Stimulated activated CD8-positive, alpha-beta memory T cell treated with anti-CD3 and anti-CD28 coated beads, Interleukin-2, amount 100 ng/mL, for 48 hours (primary cell): ENCODE measurements at places on chromosomes 6 and 20.

- DNase-seq, result no peak
Measured at GRCh38 chr20:34636648-34637047, 40.2 kb downstream of the PIGU start.

DNA sequence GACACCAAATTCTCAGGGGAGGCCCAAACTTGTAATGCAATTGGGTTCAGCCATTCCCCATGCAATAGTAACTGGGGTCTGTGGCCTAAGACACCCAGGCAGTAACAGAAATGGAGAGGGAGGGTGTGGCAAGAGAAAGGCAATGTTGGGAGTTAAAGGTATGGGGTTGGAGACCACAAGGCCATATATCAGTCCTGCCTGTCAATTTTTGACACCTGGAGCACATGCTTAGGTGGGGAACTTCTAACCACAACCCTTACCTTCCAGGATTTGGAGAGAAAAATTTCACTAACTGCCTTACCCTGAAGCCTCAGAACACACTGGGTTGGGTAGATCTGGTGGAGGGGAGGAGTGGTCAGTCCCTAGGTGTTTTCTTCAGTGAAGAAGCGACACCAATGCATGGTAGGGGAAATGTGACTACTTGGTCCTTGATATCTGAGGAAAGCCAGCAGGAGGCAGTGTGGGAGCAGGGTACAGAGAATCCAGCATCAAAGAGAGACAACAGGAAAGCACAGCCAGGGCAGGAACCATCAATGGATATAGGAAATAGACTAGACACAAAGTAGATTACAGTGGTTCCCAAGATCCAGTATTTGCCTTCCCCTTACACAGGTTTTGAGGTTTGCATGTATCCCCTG is 6.8 kb upstream of the USP49 start:
- peak; percentile 18 for DNase-seq

DNA sequence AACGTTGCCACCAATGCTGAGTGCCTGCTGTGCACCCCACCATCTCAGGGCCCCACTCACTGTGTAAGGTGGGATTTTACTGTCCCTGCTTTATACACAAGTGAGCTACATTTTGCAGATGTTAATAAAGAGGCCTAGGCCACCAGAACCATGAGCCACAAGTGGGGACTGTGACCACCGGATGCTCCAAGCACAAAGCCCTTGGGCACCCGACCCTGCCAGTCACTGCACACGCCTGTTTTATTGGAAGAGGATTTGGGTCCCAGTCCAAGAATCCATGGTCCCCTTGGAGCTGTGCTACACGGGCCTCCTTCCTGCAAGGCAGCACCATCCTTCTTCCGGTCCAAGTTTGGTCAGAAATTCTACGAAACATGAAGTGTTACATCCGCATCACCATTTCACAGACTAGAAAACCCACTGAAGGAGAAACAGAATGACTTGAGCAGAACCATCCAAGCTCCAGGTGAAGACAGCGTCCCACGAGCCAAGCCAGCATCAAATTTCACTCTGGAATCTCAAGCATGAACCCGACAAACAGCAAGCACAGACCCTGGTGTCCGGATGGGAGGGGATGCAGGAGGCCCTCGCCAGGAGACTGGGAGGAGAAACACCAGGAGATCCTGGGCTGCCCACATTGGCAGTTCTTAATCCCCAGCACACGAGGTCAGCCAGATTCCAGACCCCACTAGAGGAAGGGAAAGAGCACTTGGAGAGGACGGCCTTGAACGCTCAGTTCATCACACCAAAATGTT is 226.9 kb downstream of the DLL1 start:
- no peak for DNase-seq

- no peak for DNase-seq
Measured at GRCh38 chr6:15824811-15825210, 162.0 kb upstream of the DTNBP1 start.

DNA sequence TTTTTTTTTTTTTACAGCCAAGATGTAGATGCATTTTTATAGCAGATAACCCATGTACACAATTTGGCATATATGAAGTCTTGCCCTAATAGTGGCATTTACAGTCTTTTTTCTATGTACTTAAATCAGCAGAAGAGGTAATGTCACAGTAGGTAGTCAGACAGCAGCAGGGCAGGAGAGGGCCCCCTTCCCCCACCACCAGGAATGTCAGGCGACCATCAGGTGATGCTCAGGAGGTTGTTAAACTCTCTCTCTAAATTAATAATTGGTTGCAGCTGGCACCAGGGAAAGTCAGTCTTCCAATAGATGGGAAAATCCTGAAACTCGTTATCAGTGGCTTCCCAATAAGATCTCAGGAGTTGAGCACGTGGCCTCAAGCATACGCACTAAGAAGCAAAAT is 188.0 kb upstream of the ADGRB3 start:
- DNase-seq, result no peak

DNA sequence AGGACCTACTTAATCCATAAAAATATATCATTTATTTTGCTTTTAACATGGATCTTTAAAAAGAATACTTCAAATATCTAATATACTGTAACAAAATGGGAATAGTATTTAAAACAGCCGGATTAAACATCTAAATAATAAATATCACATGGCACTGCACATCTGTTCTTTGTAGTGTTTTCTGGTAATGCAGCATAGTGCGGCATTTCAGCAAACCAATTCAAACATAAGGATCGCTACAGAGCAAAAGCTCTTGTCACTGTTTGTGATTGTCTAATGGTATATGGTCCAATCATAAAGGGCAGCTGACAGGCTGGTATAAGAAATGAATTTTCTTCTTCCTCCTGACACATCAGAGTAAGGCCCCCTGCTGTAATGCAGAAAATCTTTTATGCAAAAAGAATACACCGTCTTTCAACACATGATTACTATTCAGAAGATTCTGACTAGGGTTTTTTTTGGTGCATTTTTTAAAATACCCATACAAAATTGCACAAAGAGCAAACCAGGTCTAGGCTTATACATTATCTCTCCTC is 40.0 kb upstream of the POU3F2 start:
- DNase-seq, result no peak

DNA sequence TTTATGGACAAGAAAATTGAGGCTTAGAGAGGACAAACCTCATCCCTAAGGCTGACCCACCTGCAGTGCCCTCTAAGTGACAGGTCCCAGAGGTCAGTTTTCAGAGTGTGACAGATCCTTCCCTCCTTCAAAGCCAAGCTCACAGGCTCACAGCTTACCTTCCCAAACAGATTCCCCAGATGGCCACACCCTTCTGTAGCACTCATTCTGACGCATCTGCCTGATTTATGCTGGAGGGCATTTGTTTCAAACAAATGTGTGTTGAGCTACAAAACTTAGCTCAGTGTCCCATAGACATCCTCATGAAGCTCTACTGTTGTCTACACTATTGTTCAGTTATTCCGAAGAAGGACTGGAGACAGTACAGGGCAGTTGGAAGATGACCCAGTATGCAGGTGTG is 60.6 kb upstream of the RIN2 start:
- no peak for DNase-seq

GRCh38 chr6:46381057-46381456 is 110.2 kb downstream of the RCAN2 start:
- no peak for DNase-seq

GRCh38 chr6:86273936-86274335 is 631.2 kb upstream of the SYNCRIP start:
- DNase-seq, result no peak

- peak; percentile 34 for DNase-seq
Measured at GRCh38 chr20:43537921-43538877, 20.6 kb upstream of the SGK2 start.

GRCh38 chr6:163834226-163834970 is 419.9 kb downstream of the QKI start:
- DNase-seq, result no peak

DNA sequence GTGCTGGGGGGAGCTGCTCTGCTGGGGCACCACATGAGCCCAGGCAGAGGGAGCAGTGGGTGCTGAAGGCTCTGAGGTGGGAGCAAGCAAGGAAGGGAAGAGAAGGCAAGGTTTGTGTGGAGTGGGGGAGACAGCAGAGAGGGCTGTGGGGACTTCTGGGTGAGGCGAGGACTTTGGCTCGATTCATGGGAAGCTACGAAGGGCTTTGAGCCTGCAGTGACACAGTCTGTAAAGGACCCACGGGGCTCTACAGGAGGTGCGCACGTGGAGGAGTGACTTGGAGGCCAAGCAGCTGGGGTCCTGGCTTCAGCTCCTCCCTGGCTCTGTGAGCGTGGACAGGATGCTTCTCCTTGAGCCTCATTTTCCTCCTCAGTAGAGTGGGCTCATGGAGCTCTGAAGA is 29.1 kb upstream of the CSNK2A1 start:
- no peak for DNase-seq

- DNase-seq, result no peak
Measured at GRCh38 chr20:13174402-13174801, 46.7 kb upstream of the ISM1 start.

DNA sequence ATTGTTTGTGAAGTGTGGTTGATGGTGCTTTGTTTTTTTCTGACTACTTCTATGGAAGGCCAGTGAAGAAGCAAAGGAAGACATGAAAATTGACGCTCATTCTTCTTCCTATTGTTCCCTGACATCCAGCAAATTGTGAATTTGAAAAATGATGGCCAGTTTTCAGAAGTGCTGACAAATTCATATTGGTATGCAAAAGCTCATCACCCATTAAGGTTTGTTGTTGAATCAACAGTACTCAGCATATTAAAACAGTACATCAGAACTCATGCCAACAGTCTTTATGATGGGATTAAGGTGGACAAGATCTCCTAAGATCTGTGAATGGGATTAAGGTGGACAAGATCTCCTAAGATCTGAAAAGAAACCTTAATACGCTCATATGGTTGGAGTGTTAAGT is 1.0 kb upstream of the MTG2 start:
- no peak for DNase-seq

DNA sequence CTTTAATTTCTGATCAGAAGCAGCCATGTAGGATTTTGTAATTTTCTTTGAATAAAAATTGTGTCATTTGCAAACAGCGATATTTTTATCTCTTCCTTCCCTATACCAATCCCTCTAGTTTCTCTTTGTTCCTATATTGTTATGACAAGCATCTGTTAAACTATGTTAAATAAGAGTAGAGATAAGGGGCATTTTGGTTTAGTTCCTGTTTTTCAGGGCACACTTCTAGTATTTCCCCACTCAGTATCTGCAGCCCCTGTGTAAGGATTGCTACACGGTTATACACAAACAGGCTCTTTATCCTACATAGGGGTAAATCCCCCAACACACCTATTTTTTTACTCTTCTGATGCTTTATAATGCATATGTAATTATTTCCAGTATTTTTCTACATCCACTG is 42.1 kb downstream of the TRERF1 start:
- no peak for DNase-seq

DNA sequence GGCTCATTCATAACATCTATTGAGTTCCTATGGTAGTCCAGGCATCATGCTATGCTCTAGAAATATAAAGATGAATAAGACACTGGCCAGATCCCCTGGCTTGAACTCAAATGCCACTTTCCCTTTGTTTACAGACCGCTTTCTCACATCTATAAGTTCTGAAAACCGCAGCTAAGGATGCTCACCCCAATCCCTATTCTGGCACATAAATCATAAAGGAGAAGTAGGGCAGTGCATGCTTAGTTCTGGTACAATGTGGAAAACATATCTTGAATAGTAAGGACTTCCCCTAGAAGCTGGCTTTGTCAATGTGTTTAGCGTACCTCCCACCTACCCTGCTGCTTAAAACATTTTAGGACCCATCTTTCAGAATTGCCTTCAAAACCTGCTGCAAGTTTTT is 26.4 kb downstream of the MRS2 start:
- DNase-seq, result no peak

DNA sequence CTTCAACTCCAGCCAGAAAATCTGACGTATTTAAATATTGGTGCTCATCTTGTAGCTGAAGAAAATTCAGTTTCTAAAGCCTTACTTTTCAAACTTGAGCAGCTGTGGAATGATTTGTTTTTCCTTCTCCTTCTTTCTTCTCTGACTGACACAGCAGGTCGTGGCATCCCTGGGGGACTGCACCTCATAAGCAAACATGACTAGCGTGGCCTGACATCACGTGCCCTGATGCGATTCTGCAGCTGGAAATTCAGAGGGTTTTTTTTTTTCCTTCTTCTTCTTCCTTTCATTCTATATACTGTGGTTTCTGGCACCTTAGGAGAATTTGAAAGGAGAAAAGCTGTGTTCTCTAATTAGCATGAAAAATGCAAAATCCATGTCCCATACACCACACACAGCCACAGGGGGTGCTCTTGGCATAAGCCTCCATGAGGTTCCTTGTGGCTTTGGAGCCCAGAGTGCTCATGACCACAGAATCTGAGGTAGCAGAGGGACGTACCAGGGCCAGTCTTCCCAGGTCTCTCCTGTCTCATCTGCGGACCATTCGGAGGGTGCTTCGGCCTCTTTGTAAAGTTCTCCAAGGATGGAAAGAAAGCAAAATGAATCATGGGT is 258.5 kb upstream of the CDH4 start:
- DNase-seq, result no peak

GRCh38 chr6:163862701-163863100 is 448.2 kb downstream of the QKI start:
- DNase-seq, result no peak

GRCh38 chr20:45983279-45983743 is 11.3 kb upstream of the ZNF335 start:
- no peak for DNase-seq

GRCh38 chr20:20692587-20692986 is 19.9 kb downstream of the RALGAPA2 start:
- DNase-seq, result no peak

DNA sequence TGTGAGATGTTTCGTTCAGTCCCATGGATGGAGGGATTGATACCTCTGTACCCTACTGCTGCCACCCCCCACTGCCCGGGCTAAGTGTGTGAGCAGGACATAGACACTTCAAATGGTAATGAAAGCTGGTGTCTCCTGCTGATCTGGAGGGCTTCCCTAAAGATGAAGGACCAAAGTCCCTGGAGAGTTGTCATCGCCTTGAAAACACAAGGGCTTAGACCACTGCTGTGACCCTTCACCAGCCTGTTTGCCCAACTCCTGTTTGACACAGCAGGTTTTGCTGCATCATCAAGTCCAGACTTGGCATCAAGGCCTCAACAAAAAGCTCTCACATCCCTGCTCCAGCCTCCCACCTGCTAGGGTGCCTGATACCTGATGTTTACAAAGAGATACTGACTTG is 57.9 kb upstream of the FAM8A1 start:
- DNase-seq, result no peak

DNA sequence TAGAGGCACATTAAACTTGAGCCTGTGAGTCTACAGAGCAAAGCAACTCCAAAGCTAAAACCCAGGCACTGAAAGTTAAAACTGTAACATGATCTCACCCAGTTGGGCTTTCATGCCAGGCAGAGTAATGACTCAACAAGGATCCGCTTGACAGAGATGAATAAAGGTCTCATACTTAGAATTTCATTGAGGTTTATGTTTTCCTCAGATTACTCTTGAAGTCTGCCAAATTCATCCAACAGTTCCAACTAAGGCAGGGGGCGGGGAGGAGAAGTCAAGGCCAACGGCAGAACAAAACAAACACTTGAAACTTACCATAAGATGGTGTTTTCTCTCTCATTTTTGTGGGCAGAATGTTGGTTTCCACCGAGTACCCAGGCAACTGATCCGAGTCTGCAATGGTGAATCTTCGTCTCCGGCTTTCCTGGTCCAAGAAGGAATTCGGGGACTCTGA is 54.0 kb upstream of the IPCEF1 start:
- DNase-seq, result peak; percentile 36

GRCh38 chr6:18613319-18613925 is 226.3 kb downstream of the RNF144B start:
- no peak for DNase-seq
